ENCODE measurements at places on chromosomes 11 and 22. TPM values are rescaled to one million over a fixed set of nuclear protein-coding genes. Genes with fewer than 3 reads are reported as not detected.
A peak's percentile ranks its signal among the peaks of the same experiment; 100 is the strongest.

GRCh38 chr11:120752668-120753067 lies 241.1 kb downstream of the GRIK4 start:
- no peak for DNase-seq

- DNase-seq, result no peak
These were observed 45.3 kb upstream of the CD5 start for GRCh38 chr11:61056981-61057380.

DNA sequence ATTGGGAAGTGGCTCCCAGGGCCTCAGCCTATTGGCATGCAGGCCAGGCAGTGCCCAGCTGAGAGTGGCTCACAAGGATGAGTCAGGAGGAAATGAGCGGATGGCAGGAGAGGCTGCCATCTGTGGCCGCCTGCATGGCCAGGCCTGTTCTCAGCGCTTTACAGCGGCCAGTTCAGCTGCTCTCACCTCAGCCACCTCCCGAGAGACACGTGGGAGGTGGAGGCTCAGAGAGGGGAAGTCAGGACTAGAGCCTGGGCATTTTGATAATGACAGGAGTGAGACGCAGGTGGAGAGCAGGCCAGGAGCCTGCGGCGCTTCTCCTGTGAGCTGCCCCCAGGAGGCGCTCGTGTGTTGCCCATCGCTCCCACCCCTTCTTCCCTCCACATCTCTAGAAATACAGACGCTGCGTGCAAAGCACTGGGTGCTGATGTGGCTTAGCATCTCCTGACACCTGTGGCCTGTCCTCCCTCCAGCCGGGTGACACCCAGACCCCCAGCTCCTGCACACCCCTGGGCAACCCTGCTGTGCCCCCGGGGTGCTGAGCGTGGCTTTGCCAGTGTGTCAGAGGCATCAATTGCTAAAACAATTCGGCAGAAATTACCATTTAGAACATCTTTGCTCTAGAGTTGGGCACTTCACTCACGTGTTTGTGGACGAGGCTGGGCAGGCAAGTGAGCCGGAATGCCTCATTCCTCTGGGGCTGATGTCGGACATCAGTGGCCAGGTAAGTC lies 21.4 kb upstream of the PANX2 start:
- peak; percentile 75 for DNase-seq

GRCh38 chr11:2550606-2550970 lies 105.8 kb downstream of the KCNQ1 start:
- no peak for DNase-seq

OR6A2 gene
- total RNA-seq, result not detected

E2F8 gene
- total RNA-seq, result 0.08 TPM
